ENCODE measurements at places on chromosomes 5 and 9.

- no peak for DNase-seq
These were observed 615.6 kb downstream of the EBF1 start for GRCh38 chr5:158484150-158484549.

DNA sequence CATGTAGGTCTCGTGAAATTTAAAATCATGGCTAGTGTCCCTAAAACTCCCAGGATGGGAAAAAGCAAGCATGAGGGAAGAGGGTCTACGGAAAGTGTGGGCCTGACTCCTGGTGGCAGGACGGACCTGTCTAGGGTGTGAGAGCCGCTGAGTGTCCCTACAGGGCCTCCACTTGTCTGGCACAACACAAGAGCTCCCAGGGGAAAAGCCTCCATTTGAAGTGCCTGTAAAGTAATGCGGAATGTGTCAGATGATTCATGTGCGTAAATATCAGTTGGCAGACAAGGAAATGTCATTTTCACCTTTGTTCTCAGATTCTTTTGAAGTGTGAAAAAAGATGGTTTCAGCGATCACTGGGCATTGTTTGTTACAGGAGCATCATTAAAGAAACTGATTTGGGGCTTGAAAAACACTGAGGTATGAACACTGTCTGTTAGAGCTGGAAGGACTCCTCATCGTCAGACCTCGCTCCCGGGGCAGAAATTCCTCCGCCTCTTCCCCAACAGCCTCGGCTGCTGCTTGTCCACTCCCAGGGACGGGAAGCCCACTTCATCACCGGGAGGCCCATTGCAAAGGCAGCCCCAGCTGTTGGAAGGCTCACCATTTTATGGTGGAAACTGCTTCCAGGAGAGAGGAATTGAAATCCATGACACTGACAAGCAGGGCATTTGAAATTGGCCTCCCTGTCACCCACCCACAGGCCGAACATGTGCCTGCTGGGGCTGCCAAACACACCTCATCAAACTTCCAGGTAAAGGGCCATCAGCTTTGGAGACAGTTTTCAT is 240.8 kb downstream of the FSTL4 start:
- no peak for DNase-seq

GRCh38 chr9:19788152-19788551 is 685 bp downstream of the SLC24A2 start:
- no peak for DNase-seq

DNA sequence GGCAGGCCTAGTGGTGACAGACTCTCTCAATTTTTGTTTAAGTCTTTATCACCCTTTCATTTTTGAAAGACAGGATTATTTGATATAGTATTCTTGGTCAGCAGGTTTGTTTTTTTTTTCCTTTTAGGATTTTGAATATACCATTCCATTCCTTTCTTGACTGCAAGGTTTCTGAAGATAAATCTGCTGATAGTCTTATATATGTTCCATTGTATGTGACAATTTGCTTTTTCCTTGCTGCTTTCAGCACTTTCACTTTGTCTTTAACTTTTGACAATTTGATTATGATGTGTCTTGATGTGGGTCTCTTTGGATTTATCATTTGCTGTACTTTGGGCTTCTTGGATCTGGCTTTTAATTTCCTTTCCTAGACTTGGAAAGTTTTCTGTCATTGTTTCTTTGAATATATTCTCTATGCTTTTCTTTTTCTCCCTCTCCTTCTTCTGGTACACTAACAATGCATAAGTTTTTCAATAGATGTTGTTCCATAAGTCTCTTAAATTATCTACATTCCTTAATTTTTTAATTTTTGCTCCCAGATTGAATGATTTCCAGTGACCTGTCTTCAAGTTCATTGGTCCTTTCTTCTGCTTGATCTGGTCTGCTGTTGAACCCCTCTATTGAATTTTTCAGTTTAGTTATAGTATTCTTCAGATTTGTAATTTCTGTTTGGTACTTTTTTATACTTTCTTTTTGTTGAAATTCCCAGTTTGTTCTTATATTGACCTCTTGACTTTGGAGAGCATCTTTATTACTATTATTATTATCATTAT is 14.6 kb upstream of the FBXW2 start:
- DNase-seq, result no peak

DNA sequence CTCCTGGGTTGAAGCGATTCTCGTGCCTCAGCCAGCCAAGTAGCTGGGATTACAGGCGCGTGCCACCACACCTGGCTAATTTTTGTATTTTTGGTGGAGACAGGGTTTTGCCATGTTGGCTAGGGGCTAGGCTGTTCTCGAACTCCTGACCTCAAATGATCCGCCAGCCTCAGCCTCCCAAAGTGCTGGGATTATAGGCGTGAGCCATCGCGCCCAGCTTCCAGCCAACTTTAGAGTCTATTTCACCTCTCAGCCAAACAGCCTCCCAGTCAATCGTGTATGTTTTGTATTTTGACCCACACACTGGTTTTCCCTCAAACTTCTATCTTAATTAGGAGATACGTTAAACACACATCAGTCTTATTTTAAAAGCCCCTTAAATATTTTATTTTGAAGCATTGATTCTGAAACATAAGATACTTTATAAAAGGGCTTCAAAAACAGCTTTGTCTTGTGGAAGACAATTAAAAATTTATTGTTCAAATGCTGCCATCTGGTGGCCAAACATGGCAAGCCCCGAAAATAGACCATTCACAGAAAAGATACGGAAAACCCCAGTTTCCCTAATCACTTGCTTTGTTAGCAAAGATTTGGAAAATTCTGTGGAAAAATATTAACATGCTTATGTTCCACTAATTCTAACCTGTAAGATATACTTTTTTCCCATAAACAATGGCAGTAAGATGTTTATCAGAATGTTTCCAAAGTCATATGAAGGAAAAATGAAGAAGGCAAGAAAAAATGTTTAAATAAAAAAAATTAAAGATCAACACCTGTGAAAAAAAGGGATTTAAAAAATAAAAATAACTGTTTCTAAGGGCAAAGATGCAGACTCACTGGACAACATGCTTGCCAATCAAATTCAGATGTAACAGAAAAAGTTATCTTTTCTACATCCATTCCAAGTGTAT is 33.1 kb downstream of the APTX start:
- DNase-seq, result no peak

DNA sequence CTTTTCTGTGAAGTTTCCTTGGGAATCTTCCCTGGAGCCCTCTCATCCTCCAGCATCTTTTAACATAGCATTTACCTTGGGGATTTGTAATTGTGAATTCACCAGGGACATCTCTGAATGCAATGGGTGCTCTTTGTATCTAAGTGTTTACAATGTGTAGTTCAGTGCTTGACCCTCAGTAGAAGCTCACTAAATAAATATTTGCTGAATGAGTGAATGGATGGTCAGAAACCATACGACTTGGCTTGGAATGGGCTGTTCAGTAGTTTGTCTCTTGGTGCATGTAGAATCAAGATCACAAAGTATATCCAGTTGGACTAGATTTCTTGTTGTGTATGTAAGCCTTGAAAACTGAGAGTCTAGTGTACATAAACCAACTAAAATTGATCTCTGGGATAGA is 81.8 kb upstream of the MEF2C start:
- no peak for DNase-seq

- DNase-seq, result no peak
These were observed 52.2 kb downstream of the HSD17B3 start for GRCh38 chr9:96249746-96250145.

- DNase-seq, result no peak
These were observed 128.9 kb downstream of the BARX1 start for GRCh38 chr9:93826209-93826608.

DNA sequence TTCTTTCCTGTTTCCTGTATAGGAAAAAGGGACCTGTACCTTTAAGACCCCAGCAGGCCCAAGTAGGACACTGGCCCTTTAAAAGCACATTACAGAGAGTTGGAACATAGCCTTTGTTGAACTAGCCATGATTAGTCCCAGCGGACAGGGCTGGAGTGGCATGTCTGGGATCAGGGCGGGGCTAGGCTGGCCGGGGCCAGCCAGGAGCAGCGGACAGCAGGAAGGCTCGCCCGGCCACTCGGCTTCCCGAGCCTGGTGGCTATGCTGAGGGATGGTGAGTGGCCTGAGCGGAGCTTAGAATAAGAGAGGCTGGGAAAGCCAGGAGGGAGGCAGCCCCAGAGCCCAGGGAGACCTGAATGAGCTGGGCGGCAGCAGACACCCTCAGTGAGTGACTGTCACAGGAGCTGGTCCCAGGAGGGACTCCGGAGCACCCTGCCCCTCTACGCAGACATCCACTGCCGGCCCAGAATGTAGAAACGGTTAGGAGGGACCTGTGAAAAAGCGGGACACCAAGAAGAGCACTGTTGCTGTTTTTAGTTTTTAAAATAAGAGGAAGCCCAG is 92.1 kb downstream of the DAB2IP start:
- peak; percentile 73 for DNase-seq

- no peak for DNase-seq
These were observed 12.3 kb upstream of the MTMR12 start for GRCh38 chr5:32325062-32325461.
